ENCODE measurements at places on chromosomes 2 and 18.

DNA sequence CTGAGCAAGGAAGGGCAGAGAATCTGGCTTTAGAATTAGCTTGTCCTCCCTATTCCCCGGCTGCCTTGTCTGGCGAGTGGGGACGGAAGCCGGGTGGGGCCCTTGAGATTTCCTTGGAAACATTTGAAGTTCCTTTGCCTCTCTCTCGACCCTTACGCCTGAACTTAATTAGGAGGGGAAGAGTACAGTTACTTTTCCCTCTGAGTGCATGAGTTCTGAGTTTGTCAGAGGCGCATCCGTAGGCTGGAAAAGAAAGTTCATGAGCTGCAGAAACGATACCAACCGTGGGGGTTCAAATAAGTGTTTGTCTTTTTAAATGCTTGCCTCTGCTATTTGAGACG lies 468 bp downstream of the PIKFYVE start:
- no peak for DNase-seq

DNA sequence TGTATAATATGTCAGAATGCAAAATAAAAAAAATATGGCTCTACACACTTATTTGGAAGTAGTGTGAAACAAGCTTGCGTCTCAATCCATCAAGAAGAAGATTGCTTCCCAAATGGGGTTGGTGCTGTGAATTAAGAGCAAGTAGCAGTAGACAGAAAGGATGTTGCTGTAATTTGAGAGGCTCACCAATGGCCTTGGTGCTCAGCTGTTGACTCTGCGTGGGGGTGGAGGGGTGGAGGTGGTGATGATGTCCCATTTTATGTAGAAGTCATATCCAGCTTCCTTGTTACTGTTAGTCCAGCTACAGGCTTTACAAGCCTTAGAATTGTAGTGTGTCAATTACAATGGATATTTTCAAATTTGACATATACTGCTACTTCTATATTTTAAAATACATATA lies 223.4 kb upstream of the RND3 start:
- DNase-seq, result no peak

DNA sequence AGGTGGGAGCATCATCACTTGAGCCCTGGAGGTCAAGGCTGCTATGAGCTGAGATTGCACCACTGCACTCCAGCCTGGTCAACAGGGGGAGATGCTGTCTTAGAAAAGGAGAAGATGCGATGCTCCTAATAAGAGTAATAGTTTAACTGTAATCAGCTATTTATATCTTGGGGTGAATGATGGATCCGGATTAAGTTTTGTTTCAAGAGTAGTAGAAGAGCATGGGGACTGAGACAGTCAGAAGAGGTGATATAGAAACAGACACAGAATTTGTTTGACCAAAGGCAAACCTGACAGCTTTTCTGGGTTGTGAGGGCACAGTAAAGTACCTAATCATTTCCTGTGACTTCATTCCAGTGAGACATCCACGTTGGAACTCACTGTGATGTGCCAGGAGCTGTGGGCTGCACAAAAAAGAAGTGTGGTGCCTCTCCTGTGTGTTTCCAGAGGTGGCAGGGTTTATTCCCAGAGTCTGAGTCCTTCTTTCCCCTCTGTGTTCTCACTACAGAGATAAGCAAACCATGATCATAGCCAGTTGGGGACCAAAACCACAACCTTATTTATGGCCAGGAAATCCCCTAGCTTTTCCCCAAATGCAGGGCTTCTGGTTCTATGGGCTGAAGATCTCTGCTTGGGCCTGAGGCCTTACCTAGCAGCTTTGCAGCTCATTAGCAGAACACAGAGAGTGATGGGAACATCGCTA lies 113.7 kb downstream of the XRCC5 start:
- no peak for DNase-seq

DNA sequence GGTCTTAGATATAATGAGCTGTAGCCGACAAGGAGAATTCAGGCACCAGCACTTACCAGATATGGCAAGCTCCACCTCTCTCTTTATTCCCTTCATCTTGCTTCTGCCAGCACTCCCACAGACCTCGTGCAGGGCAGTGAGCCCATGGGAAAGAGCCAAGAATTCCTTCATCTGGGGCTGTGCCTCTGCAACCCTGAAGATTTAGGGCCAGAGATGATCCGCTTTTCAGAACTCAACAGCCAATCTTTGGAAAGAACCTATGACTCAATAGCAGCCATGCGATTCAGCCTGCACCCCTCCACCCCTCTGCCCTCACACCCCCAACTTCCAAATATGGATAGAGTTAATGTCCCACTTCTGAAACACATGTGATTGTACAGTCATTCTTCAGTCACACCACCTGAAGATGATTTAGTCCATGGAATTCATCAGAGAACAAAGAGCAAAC lies 533.7 kb upstream of the TNP1 start:
- peak; percentile 83 for DNase-seq

- DNase-seq, result no peak
These were observed 76.4 kb downstream of the AP1S3 start for GRCh38 chr2:223760838-223761502.

- peak; percentile 41 for DNase-seq
These were observed 36.1 kb upstream of the B3GNT7 start for GRCh38 chr2:231359441-231359840.

- peak; percentile 87 for DNase-seq
These were observed 17.7 kb downstream of the IWS1 start for GRCh38 chr2:127508631-127509034.

DNA sequence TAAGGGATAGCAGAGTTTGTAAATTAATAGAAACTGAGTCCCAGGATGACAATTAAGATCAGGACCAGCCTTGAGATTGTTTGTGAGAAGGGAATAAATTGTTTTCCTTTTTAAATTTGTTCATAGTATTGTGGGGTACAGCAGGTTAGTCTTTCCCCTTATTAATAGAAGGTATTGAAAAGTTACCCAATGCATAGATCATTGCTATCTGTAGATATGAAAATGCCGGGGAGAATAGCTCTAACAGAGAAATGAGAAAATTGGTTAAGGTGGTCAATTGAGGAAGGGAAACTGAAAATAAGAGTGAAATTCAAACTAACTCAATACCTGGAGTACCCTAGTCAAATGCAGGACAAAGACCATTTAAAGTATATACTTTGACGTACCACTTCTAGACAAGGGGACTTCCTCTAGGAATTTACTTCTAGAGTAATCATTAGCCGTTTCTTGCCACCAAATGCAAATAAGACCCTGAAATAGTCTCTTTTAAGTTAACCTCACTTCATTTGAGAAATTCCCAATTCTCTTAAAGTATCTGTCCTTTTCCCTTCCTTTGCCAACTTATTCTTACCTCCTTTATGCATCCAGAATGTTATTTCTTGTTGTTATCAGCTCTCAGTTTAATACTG lies 1224.4 kb upstream of the LRRTM1 start:
- no peak for DNase-seq

- no peak for DNase-seq
These were observed 9.6 kb downstream of the ICA1L start for GRCh38 chr2:202861987-202862386.

DNA sequence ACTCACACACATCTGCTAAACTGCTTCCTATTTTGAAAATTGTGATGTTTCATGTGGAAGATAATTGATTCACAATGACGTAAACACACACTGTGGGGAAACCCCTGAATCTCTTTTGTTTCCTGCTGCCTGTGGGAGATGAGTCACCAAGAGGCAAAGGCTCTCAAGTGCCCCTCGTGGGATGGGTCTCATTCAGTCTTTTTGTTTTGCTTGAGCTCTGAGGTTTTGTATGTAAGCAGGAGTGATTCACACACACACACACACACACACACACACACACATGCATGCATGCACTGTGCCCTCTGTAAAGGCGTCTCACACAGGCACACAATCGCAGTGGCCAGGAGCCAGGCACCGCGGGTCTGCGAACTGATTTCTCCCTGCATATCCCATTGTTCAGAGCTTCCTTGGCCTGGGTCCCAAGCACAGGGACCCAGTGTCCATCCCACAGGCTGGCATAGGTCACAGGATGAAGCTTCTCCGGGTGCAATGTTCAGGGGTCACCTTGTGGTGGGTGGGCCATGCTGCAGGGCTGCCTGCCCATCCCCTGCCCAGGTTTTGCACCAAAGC lies 12.1 kb upstream of the ARHGEF4 start:
- no peak for DNase-seq

GRCh38 chr2:60534052-60534685 lies 19.3 kb downstream of the BCL11A start:
- DNase-seq, result no peak
